ENCODE measurements at places on chromosomes 2 and 18.

DNA sequence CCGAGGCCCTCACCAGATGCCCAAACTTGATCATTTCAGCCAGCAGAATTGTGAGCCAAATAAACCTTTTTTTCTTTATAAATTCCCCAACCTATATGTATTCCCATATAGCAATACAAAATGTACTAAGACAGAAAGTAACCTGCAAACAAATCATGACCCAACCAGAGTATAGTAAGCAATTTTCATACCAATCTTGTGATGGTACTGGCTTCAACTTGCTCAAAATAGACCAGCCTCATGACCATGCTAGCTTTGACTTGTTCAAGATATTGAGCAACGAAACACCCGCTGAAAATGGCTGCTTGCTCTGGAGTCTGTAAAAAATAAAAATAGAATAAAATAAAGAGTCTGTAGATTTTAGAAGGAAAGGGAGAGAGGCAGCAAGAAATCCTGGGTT lies 97.6 kb downstream of the C1D start:
- DNase-seq: no peak

DNA sequence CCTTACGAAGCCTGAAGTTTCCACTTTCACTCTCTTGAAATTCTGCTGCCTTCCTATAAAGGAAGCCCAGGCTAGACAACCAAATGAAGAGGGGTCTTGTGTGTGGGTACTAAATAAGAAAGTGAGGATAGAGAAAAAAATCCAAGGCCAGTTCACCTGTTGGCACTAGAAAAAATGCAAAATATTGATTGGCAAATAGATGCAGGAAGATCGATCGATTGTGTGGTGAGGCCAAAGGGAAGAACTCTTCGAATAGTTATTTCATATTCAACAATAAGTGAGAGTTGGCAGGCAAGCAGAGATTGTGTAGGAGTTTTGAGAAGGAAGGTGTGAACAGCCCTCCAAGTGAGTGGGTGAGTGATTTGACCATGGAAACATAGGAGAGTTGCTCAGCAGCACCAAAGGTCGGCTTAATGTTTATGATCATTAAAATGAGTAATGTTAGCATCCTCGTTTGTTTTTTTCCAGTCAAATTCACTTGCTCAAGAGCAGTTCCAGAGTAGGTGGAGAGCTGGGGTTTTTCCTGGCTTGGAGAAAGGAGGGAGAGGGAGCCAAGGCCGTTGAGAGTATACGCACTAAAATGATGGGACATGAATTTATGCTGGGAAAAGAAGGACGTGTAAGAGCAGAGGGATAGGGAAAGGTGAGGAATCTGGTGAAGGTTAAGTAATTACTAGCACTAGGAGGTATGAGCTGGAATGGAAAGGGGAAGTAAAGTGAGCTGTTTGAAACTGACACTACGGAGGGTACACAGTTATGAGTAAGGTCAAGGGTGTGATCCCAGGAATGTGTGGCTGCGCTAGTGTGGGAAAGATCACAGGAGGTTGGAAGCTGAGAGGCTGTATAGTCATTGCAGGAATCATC lies 1.1 kb upstream of the NAPG start:
- DNase-seq: no peak

DNA sequence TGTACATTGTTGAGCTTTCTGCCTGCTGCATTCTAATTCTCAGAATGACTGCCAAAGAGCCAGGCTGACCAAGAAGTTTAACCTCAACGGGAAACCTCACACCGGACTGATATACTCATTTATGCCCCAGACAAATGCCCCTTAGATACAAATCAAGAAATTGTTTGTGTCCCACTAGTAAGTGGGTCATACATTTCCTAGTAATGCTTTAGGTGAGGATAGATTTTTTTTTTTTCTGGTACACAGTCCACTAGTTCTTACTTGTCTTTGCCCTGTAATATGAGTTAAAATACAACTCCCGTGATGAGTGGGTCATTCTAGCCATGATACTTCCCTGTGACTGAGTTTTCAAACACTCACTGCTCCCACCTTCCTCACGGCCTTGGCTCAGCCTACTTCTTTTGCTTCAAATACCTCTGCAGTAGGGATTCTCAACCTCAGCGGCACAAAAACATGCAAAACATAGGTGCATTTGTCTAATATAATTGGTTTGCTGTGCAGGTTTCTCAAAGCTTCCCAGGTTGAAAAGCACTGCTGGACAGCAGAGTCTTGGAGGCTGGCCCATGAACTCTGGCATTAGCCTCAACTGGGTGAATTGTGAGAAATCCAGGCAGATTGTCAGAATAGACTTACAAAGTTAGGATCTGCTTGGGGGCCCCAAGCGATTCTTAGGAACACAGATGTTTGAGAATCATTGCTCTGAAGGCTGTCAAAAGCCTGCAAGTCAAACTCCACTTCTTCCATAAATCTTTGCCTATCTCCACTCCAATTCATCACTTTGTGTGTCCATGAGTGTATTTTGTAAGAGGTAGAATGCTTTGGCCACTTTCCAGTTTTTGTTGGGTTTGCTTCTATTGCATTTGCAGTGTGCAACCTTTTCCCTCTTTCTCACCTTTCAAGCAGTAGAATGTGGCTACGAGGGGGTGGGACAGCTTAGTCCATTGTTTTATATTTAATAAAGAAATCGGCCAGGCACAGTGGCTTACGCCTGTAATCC lies 35.5 kb downstream of the TGIF1 start:
- DNase-seq: no peak

- no peak for DNase-seq
Measured at GRCh38 chr2:215831296-215831913, 181.9 kb downstream of the MREG start.

DNA sequence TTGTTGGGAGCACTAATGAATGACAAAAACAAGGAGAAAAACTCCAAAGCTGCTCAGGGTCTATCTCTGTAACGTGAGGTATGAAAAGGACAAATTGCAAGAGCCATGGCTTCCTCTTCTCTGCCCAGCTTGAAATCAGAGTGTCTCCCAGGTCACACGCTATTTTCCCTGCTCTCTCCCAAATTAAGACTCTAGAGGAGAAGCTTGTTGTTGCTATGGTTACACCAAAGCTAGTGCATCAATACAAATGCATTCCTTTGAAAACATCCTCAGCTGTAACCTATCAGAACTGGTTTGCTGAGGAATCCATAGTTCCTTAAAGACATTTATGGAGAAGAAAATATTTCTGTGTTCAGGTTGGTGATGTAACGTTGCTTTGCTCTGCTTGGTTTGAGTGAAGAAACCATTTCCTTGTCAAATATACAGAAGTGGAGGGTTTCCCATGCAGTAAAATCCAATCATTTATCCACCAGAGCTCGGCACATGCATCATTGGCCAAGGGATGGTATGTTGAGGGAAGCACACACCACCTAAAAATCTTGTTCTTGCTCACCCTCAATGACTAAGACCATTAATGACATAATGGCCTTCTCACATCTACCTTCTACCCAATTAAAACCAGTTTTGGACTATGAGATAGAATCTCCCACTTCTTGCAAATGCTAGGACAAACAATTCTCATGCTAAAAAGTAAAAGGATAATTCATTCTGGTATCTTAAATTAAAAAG lies 2135.6 kb upstream of the CELF4 start:
- DNase-seq: no peak

DNA sequence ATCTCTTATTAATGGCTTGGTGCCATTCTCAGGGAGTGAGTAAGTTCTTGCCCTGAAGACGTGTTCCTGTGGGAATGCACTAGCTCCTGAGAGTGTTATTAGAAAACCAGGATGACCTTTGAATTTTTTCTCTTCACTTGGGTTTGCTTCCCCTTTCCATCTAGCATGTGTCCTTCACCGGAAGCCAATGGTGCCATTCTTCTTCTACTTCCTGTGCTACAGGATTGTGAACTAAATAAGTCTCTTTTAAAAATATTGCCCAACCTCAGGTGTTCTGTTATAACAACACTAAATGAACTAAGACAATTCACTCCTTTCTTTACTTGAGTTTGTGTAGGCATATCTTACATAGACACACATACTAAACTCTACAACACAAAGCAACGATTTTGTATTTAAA lies 447.0 kb downstream of the SOX11 start:
- DNase-seq: no peak

DNA sequence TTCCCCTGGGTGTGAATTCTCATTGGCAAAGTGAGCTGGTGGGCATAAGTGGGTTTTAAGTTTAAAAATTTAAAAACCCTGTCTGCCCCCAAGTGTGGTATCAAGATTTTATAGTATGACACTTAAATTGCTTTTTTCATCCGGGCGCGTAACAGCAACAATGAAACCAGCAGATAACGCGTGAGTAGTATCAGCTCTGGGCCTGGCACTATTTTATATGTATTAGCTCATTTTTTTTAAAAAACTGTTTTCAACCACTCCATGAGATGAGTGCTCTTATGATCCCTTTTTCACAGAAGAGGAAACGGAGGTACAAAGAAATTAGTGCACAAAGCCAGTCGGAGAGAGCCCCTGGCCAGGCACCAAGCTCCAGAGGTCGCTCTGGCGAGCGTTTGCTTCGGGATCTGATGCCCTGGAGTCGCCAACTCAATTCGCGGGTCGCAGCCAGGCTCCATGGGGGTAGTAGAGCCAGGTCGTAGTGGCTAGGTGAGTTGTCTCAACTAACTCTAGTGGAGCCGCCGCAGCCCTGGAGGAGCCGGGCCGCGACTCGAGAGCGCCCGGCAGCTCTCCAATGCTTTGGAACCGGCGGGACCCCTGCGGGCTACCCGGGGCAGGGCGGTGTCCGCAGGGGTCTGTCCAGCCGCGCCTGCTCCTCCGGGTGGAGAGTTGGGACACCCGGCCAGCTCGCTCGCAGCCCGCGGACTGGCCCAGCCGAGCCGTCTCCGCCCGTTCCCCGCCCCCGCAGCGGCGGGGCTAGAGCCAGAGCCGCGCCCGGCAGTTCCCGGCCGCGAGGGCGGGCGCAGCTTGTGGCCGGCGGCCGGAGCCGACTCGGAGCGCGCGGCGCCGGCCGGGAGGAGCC lies at the start of gene IL1R1:
IL1R1 (plus strand) TSS at position 777 of the 859 bp plus-strand sequence. CDS start 14,979 bp downstream, outside the sequence.
- no peak for DNase-seq

DNA sequence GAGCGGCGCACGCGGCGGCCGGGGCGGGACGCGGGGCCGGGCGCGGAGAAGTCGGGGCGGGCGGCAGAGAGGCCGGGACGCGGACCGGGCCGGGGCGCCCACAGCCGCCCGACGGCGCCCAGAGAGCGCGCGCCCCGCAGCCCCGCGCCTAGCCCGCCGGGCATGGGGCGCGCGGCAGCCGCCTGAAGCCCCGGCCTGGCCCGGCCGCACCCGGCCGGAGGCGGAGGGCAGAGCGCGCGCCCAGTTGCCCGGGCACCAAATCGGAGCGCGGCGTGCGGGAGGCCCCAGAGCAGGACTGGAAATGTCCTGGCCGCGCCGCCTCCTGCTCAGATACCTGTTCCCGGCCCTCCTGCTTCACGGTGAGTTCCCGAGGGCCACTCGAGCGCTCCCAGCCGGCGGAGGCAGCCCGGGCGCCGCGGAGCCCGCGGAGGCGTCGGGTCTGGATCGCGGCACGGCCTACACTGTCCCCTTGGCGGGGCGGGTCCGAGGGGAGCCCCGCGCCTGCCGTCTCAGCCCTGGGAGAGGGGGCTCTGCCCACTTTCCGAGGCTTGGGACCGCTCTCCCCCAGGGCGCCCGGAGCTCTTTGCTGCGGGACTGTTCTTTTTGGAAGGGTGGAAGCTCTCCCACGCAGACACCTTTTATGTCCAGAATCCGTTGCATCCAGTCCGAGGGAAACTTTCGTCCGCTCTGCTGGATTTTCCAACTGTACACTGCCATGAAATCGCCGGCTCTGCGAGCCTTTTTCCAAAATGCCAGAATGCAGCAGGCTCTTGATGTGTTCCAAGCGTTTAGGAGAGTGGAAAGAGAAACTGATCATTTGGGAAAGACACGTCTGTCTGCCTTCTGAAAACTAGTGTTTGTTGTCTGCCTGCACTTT lies 484 bp downstream of the APCDD1 start:
- no peak for DNase-seq

All from NCI-H1436 (cell line).